NCI-H2171 treated with DMSO at 0.1 percent for 48 hours (cell line): ENCODE measurements at places on chromosomes 4 and X.

DNA sequence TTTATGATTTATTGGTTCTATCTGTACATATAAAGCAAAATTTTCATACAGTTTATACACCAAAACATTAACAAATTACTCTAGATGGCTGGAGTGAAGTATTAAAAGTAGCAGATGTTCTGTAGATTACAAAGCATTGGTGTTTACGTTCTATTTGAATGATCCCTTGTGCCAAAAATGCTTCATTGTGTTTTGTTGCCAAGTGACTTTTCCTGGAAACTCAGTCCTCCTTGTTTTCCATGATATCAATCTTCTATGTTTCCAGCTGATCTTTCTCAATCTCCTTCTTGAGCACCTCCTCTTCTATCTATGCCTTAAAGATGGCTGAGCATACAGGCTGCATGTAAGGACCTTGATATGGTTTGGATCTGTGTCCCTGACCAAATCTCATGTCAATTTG is 263.6 kb upstream of the CTSO start:
- no peak for DNase-seq

DNA sequence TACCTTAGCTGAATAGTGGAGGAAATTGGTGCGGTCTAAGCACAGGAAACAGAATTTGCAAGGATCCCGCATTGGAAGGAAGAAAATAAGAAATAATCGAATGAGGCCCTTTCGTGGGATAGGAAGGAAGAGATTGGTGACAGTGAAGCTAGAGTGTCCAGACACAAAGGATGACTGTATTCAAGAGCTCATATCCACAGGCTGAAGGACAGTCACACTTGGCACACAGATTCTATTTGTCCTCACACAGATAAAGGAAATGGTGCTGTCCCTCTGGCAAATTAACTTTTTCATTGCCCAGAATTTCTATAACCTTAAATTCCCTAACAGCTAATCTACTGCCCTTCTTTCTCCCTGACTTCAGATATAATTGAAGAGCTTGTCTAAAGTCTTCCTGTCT is 2188.9 kb upstream of the TENM3 start:
- DNase-seq: no peak

DNA sequence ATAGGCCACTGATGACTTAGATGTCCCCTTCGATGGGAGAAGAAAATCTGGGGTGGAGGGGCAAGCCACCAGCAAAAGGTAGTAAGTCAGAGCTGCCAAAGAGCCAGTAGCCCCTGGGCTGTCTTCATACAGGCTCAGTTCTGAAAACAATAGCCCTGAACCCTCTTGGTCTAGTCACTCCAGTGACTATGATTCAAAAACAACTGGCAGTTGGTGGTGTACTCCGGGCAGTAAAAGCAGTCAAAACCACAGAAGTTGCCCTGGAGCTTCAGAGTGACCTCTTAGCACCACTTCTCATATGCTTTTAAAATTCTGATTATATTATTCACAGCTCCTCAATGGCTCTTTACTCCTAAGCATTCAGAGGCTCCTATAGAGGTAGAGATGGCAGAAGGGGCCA is 164.3 kb upstream of the MAMLD1 start:
- DNase-seq: no peak

DNA sequence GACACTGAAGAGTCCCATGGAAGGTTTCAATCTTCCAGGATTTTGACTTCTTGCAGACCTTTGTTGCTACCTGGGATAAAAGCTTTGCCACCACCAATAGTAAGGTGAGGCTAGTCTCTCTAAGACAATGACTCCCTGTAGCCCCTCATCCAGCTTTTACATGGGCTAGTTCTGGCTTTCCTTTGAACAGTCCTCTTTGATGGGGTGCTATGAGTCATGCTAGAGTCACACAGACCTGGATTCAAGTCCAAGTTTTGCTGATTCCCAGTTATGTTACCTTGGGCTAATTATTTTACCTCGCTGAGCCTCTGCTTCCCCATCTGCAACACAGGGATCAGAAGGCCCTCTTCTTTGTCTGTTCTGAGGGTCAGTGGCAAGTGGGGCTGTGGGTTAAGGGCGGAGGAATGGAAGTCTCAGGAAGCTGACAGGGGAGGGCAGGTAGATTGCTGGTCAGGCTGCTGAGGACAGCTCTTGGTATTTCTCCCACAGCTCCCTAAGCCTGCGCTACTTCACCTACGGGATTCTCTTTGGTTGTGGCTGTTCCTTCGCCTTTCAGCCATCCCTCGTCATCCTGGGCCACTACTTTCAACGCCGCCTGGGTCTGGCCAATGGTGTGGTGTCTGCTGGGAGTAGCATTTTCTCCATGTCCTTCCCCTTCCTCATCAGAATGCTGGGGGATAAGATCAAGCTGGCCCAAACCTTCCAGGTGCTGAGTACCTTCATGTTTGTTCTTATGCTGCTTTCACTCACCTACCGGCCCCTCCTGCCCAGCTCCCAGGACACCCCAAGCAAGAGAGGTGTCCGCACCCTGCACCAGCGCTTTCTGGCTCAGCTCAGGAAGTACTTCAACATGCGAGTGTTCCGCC is 90.3 kb downstream of the RLIM start:
- no peak for DNase-seq

DNA sequence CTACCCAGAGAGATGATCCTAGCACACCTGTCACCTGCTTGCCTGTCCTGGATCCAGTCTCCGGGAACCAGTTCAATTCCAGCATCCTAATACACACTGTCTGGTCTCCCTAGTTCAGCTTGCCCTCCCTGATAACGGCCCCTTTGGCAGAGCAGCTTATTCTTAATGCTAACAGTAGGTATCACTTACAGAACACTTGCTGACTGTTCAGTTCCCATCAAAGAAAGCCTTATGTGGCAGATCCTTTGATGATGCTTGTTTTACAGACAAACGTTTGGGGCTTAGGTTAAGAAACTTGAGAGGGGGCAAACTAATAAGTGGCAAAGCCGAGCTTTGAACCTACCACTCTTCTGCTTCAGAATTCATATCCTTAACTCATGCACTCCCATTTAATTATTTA is 890 bp downstream of the RASSF6 start:
- DNase-seq: no peak

DNA sequence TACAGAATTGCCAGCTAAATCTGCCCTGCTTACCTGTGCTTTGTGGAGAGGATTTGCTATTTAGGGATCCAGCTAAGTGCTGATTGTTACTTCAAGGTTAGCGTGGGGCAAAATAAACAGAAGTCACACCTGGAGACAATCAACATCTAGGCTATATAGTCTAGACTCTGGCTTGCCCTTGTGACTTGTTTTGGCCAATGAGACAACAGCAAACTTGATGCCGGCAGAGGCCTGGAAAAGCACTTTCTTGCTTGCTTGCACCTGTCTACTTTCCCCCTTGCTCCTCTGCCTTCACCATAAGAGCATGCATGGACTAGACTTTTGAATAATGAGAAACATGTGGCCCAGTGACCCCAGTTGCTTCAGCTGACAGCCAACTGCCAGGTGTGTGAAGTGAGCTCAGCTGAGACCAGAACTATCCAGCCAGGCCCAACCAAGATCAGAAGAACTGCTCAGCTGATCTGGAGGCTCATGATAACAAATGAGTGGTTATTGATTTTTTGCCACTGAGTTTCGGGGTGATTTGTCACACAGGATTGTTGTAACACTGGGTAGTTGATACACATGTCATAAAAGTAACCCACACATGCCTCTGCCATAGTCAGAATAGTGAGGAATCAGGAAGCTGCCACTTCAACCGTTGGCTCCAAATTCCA is 164.4 kb downstream of the RBMX2 start:
- no peak for DNase-seq

DNA sequence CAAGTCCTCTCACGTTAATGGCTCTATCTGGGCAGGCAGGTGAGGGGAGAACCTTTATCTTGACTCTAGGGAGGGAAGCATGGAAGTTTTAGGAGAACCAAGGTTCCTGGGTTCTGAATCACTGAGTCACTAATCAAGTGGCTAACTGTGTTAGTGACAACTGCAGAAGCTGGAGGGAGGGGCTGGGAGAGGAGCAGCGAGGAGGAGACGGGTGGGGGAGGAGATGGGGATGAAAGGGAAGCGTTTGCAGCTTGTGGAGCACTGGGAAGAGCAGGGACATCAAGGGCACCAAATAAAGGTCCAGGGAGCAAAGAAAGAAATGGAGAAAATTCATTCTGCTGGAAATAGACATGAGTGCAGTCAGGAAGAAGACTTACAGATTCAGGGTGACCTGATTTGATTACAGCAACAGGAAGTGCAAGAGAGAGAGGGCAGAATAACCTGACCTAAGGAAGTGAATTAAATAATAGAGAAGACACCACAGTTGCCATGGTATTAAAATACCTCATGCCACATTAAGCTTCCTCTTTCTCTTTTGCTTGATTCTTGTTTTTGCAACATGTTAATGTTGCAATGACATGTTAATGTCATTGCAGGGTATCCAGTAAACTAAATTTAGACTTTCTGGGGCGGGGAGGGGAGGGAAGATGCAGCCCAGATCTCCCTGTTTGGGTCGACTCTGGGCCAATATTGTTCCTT is 4.5 kb upstream of the SETD7 start:
- DNase-seq: no peak

- no peak for DNase-seq
Measured at GRCh38 chr4:88995874-88996273, 61.1 kb downstream of the FAM13A start.

GRCh38 chrX:150508018-150508417 is 60.4 kb upstream of the MTM1 start:
- DNase-seq: no peak

- no peak for DNase-seq
Measured at GRCh38 chr4:60799214-60799613, 400.9 kb upstream of the ADGRL3 start.

GRCh38 chr4:48153791-48154550 is 19.9 kb upstream of the TXK start:
- DNase-seq: no peak

DNA sequence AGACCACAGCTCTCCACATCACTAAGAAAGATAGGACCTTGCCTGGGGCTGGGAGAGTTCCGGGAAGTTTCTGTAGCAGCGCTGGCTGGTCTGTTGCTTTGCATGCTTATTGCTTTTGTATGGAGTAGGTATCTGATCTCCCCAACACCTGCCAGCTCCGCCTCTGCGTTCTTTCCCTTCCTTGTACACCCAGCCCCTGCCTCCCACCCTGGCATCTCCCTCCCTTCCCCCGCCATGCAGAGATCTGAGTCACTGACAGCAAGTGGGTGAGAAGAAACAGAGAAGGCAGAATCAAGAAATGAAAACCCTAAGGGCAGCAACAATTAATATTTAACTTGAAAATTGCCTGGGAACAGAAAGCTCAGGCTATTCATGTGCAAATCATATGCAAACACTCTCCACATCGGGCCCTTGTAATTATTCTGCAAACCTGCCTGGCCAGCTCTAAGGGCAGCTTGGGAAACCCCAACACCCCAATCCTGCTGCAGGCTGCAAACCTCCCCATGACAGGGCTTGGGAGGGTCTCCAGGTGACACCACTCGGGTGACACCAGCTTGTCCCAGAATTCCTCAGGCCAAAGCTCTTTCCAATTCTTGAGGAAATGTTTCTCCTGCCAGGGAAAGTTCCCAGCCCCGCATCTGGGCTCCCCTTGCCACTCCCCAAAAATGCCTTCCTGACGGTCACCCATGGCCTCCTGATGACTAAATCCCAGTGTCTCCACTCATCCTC is 257.2 kb downstream of the FBXW7 start:
- no peak for DNase-seq

DNA sequence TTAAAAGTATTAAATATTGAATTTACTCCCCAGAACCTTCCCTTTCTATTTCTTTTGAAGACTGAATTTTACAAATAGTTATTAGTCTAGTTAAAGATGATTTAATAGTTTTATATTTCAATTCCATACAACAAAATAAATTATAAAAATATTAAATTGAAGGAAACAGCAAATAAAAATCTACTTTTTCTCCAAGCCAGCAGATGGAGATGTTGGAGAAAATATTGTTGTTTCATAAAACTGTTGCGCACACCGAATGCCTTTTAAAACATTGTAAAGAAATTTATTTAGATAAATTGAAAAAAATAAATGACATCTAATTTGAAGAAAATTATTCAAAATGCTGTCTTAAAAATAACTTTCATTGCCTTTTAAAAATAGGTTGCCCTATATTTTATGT is 5.5 kb downstream of the GRIA2 start:
- DNase-seq: no peak

DNA sequence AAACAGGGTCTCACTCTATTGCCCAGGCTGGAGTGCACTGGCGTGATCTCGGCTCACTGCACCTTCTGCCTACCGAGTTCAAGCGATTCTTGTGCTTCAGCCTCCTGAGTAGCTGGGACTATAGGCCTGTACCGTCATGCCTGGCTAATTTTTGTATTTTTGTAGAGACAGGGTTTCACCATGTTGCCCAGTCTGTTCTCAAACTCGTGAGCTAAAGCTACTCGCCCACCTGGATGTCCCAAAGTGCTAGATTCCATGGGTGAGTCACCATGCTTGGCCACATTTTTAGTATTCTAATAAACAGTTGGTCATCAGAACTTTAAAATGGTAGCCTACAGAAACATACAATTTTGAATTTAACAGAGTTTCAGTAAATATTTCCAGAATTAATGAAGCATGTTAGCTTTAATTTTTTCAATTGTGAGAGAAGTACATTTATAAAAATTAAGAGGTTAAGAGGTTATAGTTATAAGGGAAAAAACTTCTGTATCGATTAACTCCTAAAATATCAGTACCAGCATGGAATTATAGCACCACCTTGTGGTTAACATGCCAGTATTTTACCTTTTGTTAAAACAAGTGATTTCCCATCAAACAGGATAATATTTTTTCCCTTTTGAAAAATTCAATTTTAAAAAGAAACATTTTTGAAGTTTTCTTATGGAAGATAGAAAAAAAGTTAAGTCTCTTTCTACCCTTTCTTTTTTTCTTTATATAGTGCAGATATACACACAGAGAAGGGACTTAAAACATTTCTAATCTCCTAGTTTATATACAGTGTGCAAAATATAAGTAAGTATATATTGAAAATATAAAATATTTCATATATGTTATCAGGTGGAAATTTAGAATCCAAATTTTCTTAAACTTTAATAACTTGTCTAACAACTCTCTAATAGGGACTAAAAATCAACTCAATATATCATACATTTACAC is 35.4 kb downstream of the CEP44 start:
- DNase-seq: peak; percentile 13

DNA sequence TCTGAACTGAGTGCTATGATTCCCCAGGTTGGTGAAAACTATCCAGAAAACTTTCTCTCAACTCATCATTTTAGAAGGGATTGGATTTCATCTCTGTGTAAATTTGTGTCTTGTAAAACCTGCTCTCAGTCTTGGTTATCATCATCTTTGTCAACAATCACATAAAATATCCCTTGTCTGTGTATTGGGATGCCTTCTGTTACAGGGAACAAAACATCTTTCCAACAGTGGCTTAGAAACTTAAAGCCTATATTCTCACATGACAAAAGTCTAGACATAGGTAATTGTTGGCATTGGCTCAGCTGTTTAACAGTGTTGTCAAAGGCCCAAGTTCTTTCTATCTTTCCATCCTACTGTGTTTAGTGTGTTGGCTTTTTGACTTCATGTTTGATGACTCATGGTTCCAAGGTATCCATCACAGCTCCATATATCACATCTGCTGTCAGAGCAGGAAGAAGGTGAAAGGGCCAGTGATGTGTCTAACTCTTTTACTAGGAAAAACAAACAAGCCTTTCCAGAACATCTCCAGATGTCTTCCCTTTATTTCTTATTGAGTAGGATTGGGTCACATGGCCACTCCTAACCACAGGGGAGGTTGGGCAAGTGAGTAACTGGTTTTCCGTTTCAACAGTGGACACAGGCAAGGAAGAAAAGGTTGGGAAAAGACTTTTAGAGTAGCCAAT is 65.0 kb downstream of the PHEX start:
- peak; percentile 6 for DNase-seq

GRCh38 chr4:82784681-82785610 is 13.7 kb downstream of the SCD5 start:
- DNase-seq: peak; percentile 40

- DNase-seq: peak; percentile 67
Measured at GRCh38 chrX:40009890-40010289, 87.9 kb downstream of the BCOR start.
